Fibroblast of skin of left biceps (primary cell): ENCODE measurements at places on chromosomes 1 and 21.

DNA sequence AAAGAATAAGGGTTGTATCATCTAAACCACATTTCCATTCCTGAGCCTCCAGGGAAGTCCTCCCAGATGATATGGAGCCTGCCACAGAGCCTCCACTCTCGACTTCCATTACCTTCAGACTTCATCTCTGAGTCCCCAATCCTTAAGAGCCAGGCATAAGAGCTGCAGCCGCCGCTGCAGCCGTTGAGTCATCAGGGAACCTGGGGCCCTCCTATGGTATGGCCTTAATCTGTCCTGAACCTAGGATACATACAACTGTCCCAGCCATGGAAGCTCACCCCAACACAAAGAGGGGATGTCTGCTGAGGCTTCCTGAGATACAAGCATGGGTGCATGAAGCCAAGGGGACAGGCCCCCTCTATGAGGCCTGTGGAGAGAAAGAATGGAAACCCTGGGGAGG is 16.3 kb downstream of the TAL1 start:
- no peak for DNase-seq

- no peak for DNase-seq
Observed at GRCh38 chr21:43701936-43702784, 16.8 kb upstream of the PDXK start.

GRCh38 chr21:41571938-41572510 is 64.1 kb upstream of the TMPRSS2 start:
- no peak for DNase-seq

DNA sequence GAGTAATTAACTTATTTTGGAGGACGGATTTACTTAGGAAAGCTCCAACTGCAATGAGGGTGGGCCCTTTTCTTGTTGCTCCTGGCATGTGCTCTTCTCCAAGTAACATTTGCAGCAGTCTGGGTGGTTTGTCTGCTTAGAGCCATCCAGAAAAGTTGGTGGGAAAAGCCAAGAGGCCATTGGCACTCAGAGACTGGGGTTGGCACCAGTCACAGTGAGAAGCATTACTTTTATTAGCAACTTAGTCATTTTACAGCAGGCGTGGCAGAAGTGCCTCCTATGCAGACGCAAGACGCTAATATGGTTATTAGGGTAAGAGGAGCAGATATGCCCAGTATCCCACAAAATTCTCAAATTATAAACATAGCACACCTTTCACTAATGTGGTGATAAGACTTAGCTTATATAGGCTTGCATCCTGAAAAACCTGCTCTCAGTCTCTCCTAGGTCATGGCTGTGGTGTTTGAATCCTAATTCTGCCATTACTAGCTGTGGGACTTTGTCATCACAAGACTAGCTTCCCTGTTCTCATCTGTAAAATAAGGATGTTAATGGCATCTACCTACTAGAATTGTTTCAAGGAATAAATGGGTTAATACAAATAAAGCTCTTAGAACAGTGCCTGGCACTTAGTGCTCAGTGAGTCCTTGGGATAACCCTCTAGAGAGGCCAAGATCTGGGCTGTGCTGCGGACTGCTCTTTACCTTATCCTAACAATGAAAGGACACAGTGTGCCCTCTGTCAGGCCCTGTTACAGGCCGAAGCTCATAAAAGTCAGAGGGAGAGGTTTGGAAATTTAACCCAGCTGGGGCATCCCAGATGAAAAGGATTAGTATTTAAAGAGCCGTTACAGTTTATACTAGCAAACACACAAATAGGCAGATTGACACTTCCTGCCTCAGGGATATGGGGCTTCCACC is 154.6 kb downstream of the ROR1 start:
- no peak for DNase-seq

DNA sequence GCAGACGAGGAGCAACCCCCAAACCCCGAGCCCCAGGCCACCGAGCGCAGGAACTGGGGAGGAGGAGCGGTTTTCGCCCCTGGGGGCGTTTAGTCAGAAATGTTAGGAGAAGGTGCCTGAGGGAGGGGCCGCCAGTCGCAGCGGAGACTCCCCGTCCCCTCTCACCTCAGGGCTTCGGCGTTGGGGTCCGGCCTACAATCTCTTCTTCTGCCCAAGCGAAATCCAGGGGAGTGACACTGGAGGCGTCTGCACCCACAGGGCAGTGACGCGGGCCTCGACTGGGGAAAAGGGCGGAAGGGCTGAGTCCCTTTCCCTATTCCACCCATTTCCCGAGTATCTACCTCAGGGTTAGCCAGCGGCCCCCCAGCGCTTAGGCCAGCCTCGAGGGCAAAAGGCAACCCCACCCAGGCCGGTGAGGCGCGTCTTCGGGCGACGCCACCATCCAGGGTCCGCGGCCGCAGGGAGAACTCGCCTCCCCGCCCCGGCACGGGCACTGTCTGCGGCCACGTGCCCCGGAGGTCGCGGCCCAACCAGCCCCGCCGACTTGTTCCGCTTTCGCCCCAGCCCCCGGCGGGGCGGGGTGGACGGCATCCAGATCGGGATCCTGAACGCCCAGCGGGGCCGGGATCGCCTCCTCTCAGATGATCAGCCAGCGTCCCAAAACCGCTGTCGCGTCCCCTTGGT is 118.7 kb upstream of the BARHL2 start:
- DNase-seq = no peak

DNA sequence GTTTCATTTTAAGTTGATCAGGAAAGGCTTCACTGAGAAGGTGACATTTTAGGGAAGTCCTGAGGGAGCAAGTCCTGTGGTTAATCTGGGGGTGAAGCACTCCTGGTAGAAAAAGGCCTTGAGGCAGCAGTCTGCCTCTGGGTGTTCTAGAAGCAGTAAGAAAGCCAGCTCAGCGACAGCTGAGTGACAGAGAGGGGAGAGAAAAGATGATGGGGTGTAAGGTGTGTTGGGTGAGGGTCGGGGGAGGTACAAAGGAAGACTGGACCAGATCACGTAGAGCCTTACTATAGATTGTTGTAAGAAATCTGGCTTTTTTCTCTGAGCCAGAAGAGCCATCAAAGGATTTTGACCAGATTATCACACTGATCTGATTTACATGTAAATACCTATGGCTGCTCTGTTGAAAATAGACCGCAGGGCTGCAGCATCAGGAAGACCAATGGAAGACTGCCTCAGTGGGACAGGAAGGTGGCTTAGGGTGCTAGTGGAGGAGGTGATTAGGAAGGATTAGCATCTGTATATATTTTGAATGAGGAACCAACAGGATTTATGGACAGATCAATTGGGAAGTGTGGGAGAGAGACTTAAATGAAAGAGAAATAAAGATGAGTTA is 131.2 kb downstream of the CDC7 start:
- DNase-seq = no peak

DNA sequence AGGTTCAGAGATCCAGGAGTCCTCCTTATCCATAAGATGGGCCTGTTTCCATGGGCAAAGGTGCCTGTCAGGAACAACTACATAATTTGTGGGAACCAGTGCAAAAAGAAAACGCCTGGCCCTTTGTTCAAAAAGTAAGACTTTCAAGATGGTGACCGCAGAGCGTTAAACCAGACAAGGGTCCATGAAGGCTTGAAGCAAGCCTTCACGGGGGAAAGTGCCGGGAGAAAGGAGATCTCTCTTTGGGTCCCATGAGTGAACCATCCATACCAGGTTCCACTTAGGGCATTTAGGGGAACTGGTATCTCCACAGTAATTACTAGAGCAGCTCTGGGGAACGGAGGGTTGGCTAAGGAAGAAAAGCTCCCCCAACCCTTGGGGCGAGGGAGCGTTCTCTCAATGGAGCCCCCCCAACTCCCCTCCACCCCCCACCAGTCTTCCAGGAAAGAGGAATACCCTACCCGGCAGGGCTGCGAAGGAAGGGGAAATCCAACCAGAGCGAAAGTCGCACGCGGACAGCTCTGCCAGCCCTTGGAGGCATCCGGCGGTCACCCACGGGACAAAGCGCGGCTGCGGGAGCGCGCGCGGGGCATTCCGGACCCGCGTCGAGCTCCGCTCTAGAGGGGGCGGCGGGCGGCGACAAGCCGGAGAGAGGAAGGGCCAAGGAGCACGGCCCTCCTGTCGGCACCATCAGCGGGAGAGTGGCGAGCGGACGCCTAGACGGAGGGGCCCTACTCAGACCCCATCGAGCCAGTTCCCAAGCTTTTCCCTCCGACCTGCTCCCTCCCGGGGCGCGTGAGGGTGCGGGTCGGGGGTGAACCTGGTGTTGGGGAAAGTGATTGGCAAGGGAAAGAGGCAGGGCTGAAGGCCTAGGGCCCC is 687 bp upstream of the RASSF5 start:
- no peak for DNase-seq

GRCh38 chr1:202288177-202288576 is 53.6 kb downstream of the UBE2T start:
- no peak for DNase-seq

DNA sequence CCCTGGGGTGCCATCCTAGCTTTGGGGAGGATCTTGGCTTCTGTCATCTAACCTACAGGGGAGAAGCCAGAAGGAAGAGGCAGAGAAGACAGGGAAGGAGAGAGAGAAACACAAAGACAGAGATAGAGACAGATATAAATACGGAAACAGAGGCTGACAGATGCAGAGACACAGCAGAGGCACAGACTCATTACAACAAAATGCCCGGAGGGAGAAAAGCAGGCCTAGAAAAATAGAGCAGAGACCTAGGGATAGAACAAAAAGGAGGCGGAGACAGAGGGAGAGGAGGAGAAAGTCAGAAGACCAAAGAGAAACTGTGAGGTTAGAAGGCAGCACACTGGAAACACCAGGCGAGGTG is 1.9 kb downstream of the PEAR1 start:
- DNase-seq = no peak

- DNase-seq = no peak
Observed at GRCh38 chr1:19070197-19070651, 113.7 kb upstream of the IFFO2 start.

DNA sequence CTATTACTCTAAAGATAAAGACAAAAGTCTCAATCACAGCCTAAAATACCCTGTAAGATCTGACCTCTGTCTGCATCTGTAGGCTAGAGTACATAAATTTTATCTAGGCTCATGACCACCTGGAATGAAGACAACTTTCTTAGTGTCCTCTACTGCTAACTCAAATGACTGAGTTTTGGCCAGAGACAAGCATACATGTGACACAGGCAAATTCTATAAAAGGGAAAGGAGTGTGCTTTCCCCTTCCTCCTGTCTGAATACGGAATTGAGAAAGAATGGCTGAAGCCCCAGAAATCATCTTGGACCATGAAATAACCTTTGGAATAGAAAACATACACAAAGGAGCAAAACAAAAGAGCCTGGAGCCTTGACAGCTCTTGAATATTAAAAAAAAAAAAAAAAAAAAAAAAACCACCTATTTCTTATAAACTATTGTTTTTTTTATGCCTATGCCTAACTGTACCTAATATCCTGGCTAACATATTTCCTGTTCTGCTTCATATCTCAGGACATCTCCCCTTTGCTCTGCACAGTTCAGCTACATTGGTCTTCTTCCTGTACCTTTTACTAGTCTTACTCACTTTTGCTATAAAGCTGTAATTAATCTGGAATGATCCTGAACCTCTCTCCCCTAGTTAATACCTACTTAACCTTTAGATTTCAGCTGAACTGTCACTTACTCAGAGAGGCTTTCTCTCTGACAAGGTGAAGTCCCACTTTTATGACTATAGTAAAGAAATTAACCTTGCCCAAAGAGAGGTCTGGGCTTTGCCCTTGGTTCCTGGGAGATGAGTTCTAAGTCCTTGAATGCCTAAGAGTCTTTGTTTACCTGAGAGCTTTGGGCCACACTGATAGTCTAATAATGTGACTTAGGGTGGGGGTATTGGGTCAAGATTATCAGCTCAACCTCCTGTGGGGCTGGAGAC is 16.1 kb downstream of the UCHL5 start:
- DNase-seq = no peak

DNA sequence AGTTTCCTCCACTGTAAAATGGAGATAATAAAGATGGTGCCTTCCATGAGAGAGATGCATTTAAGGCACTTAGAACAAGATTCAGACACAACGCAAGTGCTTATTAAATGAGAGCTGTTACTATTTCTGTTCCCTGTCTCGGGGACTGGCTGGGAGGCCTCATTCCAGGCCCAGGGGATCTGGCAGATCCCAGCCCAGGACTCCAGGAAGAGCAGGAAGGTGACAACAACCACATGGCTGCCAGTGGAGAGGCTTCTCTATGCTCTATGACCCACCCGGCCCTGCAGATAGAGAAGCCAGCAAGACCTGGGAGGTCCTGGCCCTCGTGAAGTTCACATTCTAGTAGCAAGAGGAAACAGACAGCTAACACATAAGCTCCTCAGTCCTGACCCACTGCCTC is 175.5 kb downstream of the ACTL8 start:
- DNase-seq = no peak

- no peak for DNase-seq
Observed at GRCh38 chr1:5758859-5759578, 233.2 kb downstream of the NPHP4 start.

DNA sequence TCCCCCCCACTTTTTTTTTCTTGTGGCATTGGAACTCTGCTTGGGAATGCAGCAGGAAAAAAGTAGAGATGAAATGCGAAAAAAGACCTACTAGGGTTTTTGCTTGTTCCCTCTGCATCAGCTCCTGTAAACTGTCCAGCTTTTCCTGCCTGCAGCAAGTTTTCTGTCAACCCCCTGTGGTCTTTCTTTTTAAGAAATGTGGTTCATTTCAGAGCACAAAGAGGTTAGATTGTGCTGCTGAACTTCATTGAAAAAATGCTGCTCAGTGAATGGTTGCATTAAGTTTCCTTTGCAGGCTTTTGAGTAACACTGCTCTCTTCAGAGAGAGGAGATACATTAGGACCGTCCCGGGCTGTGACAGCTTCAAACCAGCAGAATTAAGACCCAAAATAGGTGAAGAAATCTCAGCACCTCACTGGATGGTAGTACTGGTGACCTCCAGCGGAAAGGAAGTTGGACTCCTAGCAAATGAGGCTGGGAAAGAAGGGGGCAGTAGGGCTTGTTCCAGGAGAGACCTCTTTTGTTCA is 80.7 kb downstream of the NDUFS5 start:
- DNase-seq = no peak

DNA sequence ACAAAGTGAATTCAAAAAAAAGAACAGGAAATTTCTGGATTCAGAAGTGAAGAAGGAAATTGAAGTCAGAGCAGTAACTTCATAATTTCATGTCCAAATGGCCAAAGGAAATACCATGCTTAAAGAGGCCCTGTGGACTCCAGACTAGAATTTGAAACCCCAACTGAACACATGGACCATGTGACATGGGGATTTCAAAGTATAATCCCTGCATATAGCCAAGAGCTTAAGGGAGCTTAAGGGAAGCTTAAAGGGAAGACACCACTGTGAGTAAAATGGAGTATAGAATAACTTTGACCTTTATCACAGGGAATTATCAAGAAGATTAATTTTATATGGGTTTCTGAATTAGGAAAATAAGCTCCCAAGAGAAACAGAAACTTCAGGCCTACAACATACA is 241.8 kb upstream of the POGK start:
- no peak for DNase-seq
